ENCODE measurements at places on chromosomes 2 and 18. TPM values are rescaled to one million over a fixed set of nuclear protein-coding genes. Genes with fewer than 3 reads are reported as not detected.

Gene NRP2
- 104 TPM for total RNA-seq

Gene DPYSL5
- 5.6 TPM for total RNA-seq

Gene PID1
- total RNA-seq, result 4.1 TPM

Gene SIX3
- 4.1 TPM for total RNA-seq

Gene DUSP2
- 0.29 TPM for total RNA-seq
